ENCODE measurements at places on chromosomes 4 and X.

DNA sequence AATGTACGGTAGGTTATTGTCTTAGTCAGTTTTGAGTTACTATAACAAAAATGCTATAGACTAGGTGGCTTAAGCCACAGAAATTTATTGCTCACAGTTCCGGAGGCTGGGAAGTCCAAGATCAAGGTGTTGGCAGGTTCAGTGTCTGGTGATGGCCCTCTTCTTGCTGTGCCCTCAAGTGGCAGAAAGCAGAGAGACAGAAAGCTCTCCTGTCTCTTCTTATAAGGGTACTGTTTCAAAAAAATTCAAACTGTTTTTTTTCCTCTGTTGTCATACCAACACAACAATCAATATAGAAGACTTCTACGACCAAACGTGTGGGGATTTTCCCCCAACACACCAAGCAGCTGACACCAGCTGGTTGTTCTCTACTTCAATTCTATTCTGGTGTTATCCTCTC is 53.4 kb downstream of the ADGRG4 start:
- no peak for DNase-seq

- peak; percentile 79 for DNase-seq
Observed at GRCh38 chrX:153766098-153766817, 2.2 kb downstream of the PLXNB3 start.

DNA sequence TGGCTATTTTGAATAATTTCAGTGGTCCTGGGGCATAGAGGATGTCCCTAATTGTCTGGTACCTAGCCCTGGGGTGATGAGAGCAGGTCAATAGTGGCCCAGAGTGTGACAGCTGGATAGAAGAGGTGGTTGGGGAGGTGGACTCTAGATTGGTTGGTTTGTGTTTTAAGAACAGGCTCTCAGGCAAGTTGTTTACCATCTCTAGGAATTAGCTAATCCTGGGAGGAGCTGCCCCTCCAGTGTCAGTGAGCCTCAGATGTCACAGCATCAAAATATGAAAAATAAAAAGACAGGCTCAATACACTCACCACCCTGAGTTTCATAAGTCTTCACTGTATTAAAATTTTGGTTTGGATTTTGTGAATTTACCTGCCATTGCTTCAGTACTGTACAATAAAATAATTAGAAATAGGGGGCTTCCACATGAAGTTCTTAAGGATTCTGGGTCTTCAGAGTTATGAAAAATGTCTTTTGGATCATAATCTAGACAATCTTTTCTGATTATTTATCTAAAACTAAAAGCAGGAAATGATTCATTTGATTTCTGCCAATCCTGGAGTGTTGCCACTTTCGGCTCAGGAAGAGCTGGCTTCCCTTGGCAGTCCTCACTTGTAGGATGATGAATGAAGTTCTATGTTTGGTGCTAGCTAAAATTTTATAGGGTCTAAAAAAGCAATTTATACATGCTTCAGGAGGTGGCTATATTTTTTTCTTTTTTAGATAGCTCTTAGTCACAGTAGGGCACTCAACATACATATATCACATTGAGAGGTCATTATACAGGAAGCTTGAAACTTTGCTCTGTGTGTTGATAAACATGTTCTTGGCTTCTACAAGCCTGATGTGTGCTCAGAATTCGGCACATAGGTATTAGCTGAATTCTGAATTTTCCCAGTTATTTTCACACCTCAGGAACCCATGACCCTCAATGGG is 395.1 kb downstream of the RAB28 start:
- peak; percentile 12 for DNase-seq

GRCh38 chrX:113906168-113906567 is 677.7 kb upstream of the HTR2C start:
- no peak for DNase-seq

GRCh38 chr4:104210420-104210819 is 284.3 kb downstream of the CXXC4 start:
- DNase-seq, result no peak

DNA sequence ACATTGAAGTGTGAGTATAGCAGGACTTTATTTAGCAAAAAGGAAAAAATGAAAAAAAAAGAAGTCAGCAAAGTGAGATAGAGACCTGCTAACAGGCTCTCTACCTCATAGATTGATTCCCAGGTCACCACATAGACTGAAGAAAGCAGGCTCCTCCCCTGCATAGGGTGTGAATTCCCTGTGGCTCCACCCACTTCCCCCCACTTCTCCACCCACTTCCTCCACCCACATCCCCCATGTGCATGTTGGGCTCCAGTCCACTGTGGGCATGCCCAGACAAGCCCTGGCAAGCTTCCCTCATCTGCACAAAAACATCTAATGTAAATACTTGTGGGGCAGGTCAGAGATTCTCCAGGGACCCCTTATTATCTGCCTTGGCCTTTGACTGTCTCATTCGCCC is 97.8 kb downstream of the TMEM47 start:
- peak; percentile 8 for DNase-seq

DNA sequence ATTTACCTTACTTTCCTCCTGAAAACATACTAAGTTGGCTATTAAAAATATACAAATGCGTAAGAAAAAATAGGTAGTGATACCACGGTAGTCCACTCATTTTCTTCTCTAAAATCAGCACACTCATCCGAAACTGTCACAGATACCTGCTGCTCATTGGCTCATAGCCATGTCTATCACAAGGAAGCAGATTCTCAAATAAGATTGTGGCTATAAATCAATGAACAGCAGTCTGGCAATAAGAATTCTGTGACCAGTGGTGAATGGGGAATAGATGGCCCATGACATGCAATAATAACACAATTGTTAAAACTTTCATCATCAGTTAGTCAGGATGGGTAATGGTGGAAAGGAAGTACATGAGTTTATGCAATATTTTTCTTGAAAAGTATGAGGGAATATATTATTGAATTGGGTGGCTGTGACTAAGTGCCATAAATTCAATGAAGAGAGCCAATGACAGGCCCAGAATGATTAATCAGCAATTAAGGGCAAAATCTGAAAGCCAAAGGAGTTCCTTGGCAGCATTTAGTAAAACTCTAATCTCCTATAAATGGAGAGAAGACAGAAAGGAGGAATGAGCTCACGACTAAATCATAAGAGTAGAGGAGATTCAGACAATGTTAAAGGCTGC is 202.3 kb upstream of the NEIL3 start:
- DNase-seq, result peak; percentile 84

- DNase-seq, result peak; percentile 64
Observed at GRCh38 chrX:152640034-152640818, 2.5 kb downstream of the GABRQ start.

All from fibroblast of skin of right quadriceps (primary cell).